ENCODE measurements at places on chromosomes 11 and 22.

GRCh38 chr11:78967811-78968210 lies 393.1 kb upstream of the NARS2 start:
- no peak for DNase-seq

DNA sequence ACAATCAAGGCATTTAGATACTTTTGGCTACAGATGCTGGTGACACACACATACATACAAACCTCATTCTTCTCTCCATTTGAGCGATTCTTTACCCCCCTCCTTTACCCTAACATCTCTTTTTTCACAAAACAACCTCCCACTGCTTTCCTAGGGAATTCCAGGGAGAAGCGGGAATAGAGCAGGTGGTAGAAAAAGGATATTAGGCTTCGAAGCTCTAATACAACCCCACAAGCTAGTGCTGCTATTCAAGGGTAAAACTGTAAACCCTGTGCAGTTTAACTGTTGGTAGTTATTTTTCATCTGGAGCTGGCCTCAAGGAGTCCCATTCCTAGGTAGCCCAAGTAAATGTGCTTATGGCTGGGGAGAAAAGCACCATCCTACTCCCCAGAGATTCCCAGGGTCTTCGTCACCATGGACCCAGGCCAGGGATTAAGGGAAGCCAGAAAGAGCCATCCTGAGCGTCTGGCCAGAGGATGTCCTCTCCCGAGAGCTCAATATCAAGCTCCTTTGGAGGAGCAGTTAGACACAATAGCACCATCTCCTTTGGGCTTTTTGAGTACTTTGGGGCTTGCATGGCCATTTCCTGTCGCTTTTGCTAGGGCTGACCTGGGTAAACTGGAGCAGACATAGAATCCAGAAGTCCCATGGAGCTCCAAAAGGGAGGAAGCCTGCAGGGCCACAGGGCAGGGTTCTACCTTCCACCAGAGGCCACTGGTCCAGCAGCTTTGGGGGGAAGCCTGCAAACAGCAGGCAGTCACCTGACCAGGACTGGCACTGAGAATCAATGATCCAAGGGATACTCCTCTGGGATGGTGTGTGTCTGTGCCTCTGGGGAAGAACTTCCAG lies 3.1 kb downstream of the MAML2 start:
- no peak for DNase-seq

DNA sequence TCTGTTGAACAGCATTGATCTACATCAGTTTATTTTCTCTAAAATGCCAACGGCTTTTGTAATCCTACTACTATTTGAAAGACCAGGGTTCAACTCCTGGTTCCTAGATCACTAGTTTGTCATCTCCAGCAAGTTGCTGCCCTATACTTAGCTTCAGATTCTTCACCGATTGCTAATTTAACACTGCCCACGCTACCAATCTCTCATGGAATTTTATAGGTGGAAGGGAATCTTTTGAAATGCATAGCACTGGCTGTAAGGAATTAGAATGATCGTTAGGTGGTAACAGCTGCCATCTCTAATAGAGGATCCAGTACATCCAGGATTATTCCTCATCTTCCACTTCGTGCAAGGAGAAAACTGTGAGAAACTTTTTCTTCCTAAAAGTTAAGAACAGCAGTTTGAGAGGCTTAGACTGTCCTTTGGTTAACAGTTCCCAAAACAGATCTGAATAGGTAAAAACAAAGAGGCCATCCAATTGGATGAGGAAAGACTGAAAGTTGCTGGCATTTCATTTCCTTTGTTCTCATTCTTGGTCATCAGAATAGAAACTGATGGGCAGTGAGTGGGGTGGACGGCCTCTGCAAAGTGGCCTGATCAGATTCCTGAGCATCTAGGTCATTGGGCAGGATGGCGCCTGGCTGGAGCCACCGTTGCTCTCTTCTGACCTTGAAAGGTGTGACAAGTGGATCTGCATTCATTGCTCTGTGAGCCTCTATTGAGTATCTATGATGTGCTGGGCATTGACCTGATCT lies 236.3 kb upstream of the SORL1-AS1 start:
- no peak for DNase-seq

GRCh38 chr11:250740-251299 lies 14.0 kb downstream of the PSMD13 start:
- DNase-seq: peak; percentile 78

DNA sequence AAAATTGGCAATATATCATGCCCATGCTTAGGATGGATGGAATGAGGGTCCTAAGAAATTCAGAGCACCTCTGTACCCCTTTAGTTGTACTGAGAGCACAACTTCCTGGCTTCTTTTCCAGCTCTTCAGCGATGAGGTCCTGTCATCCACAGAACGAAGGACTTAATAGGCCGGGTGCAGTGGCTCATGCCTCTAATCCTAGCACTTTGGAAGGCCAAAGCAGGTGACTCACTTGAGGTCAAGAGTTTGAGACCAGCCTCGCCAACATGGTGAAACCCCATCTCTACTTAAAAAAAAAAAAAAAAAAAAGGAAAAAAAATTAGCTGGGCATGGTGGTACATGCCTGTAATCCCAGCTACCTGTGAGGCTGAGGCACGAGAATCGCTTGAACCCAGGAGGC lies 125.3 kb upstream of the BMAL1 start:
- no peak for DNase-seq

DNA sequence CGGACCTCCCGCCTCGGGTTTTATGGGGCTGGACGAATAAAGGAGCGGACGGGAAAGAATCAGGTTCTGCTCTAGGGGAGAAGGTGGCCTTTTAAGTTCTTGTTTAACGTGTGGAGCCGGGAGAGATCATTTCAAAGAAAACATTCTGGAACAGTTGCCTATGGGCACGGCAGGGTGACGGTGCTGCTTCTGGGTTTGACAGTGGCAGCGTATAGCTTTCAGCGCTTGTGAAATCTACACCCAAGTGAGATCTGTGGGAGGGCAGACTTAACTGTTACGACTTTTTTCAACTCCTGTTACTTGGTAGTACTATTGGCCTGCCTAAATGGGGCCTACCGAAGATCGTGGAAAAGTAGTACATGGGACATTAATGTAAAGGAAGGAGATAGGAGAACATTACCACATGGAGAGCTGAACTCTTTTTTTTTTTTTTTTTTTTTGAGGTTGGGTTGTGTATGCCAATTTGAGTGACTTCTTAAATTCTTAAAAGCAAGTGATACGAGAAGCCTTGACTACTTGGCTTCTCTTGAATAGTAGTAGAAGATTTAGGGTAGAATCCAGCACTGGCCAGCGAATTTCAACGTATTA lies 743 bp downstream of the USP47 start:
- DNase-seq: peak; percentile 92

GRCh38 chr11:92962446-92962845 lies 7.0 kb upstream of the MTNR1B start:
- no peak for DNase-seq

DNA sequence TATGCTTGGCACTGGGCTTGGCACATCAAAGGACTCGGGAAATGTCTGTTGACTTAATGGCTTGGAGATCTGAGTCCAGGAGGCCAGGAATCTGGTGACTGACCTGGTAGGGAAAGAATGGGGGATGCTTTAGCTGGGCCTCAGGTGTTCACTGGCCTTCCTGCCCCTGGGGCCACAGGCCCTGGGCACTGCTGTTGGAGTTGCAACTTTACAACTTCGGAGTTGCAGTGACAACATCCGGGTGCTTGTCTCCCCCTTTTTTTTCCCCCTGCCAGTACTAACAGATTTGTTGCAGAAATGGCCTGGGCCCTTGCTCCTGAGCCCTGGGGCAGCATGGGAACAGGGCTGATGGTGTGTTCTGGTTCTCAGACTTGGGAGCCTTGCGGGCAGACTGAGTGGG lies 23.8 kb downstream of the OSBP2 start:
- no peak for DNase-seq

GRCh38 chr11:41246399-41246745 lies 213.1 kb downstream of the LRRC4C start:
- DNase-seq: no peak

Data from hematopoietic multipotent progenitor cell treated with erythropoietin and hydrocortisone succinate and interleukin-3 and kit ligand, for 4 days (in vitro differentiated cells).